A673 (cell line): ENCODE measurements at places on chromosomes 1 and 21. TPM values are rescaled to one million over a fixed set of nuclear protein-coding genes. Genes with fewer than 3 reads are reported as not detected.

DNA sequence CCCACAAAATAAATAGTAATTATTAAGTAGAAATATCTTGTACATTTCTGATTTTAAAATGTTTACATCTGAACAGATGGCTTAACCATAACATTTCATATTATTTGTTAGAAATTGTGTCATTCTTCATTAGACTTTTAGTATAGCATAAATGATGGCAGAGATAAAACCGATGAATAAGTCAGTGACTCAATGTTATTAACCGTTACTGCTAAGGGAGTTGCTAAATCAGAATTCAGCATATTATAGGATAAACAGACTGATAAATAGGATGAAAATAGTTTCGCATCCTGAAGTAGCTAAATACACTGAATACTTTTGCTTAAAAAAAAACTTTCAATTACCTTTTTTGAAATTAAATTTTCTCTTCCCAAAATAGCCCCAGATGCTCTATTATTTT is 610.6 kb upstream of the ZP4 start:
- no peak for DNase-seq

- DNase-seq = peak; percentile 96
These were observed at the start of gene CNN3 for GRCh38 chr1:94926915-94927404. Gene CNN3 (minus strand): TSS chr1:94927110. CDS start chr1:94926894, 216 bp downstream.

FGR gene
- total RNA-seq = not detected in 2 replicates

- DNase-seq = no peak
These were observed 22.6 kb downstream of the COQ8A start for GRCh38 chr1:226962421-226963391.

GRCh38 chr1:167627865-167628641 is 2.0 kb upstream of the RCSD1 start:
- no peak for DNase-seq

- no peak for DNase-seq
These were observed 1.2 kb upstream of the VPS45 start for GRCh38 chr1:150066328-150066727.

- DNase-seq = no peak
These were observed 125.8 kb downstream of the RERE start for GRCh38 chr1:8691662-8692061.

- no peak for DNase-seq
These were observed 25.7 kb upstream of the C1orf105 start for GRCh38 chr1:172394811-172395210.

ATAD3C gene
- 0.22 and 0.39 TPM in 2 replicates for total RNA-seq

ERVH48-1 gene
- total RNA-seq = 0.31 and 0.34 TPM in 2 replicates
